Panc1 (cell line): ENCODE measurements at places on chromosomes 2 and 18.

GRCh38 chr2:26816893-26817292 lies 31.0 kb downstream of the CENPA start:
- H3K27me3 ChIP-seq, result no peaks in the 10 kb centered on the region
- no peaks in the 10 kb centered on the region for H3K36me3 ChIP-seq
- H3K4me3 ChIP-seq, result no peak overlapping the region
- no peak overlapping the region for H3K27ac ChIP-seq
- DNase-seq, result no peak

- H3K4me1 ChIP-seq, result no peaks in the 10 kb centered on the region
- H3K4me3 ChIP-seq, result no peak overlapping the region
- no peaks in the 10 kb centered on the region for H3K27me3 ChIP-seq
- H3K36me3 ChIP-seq, result no peaks in the 10 kb centered on the region
- DNase-seq, result no peak
Observed at GRCh38 chr18:69326094-69326493, 74.6 kb upstream of the DOK6 start.

DNA sequence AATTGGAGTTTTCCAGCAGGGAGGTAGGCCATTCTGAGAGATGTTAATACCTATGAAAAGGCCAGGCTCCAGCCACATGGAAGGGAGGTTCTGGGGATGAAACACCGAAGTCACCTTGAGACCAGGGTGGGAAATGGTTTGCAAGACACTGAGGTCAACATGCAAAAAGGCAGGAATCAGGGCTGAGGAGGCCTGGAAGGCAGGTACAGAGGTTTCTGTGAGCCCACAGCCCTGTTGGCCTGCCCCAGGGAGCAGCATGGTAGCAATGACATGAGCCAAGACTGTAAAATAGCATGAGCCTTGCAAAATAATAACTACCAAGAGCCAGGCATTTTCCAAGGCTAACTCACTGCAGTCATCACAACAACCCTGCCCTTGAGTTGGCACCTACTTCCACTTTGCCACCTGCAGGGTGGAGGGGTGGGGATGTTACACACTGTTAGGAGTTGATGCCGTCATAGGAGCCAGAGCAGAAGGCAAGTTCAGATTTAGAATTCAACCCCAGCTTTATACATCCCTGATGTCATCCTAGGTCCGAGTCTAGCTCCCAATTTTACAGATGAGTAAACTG lies 61.3 kb downstream of the ZBTB7C start:
- no peaks in the 10 kb centered on the region for H3K36me3 ChIP-seq
- no peaks in the 10 kb centered on the region for H3K4me1 ChIP-seq
- DNase-seq, result no peak
- H3K4me3 ChIP-seq, result no peak overlapping the region

- DNase-seq, result no peak
- H3K36me3 ChIP-seq, result no peaks in the 10 kb centered on the region
- no peak overlapping the region for H3K27ac ChIP-seq
- no peak overlapping the region for H3K4me3 ChIP-seq
Observed at GRCh38 chr2:46181306-46181705, 115.9 kb upstream of the EPAS1 start.

DNA sequence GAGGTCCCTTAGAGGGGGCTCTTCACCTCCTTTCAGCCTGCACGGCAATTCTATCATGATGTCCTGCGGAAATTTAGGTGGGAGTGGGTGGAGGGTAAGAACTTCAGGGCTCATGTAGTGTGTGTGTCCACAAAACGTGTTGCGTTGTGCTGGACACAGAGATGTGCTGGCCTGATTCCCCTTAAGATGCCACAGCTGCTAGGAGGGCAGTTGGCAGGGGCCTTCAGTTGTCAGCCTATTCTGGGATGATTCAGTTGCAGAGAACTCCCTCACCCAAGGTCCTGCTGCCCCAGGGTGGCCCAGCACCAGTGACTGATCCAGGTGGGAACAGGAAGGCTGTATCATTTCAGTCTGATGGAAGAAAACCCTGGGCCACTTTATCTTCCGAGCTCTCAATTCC lies 1.0 kb upstream of the HJURP start:
- peak overlapping the region; percentile 99 for H3K27ac ChIP-seq
- peak overlapping the region; percentile 94; the same call in 1 of the 2 replicates for H3K4me3 ChIP-seq
- H3K27me3 ChIP-seq, result no peaks in the 10 kb centered on the region
- H3K36me3 ChIP-seq, result peaks cover 28% of the 10 kb centered on the region
- no peak for DNase-seq

- H3K4me1 ChIP-seq, result no peaks in the 10 kb centered on the region
- no peak for DNase-seq
- no peak overlapping the region for H3K27ac ChIP-seq
- H3K36me3 ChIP-seq, result no peaks in the 10 kb centered on the region
- H3K4me3 ChIP-seq, result no peak overlapping the region
- no peaks in the 10 kb centered on the region for H3K27me3 ChIP-seq
Observed at GRCh38 chr2:217248312-217248935, 388.6 kb upstream of the TNP1 start.

- H3K36me3 ChIP-seq, result no peaks in the 10 kb centered on the region
- H3K4me1 ChIP-seq, result no peaks in the 10 kb centered on the region
- no peak for DNase-seq
- H3K27me3 ChIP-seq, result no peaks in the 10 kb centered on the region
- no peak overlapping the region for H3K27ac ChIP-seq
Observed at GRCh38 chr2:22110244-22110651, 986.5 kb downstream of the TDRD15 start.

DNA sequence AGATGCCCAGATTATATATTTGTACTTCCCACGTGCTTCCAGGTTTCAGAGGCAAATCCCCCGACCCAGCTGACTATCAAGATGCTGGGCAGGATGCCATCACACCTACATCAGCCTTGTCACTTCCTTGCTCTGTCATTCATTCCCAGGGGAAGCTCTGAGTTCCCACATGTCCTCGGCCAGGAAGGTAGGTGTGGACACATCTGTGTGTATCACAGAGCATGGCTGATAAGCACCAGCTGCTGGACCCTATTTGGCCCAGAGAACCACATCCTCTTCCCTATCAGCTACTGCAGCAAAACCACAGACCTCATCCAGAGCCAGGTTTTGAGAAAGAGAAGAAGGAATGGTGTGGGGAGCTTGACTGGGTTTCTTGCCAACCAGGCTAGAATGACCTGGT lies 31.9 kb upstream of the ITGA6 start:
- no peak for DNase-seq
- peaks cover 2% of the 10 kb centered on the region; the same call in 1 of the 2 replicates for H3K27me3 ChIP-seq
- no peak overlapping the region for H3K4me3 ChIP-seq
- no peaks in the 10 kb centered on the region for H3K36me3 ChIP-seq
- H3K4me1 ChIP-seq, result no peaks in the 10 kb centered on the region
- no peak overlapping the region for H3K27ac ChIP-seq

GRCh38 chr2:124187948-124188347 lies 162.9 kb downstream of the CNTNAP5 start:
- H3K4me1 ChIP-seq, result no peaks in the 10 kb centered on the region
- no peak overlapping the region for H3K27ac ChIP-seq
- DNase-seq, result no peak
- H3K36me3 ChIP-seq, result no peaks in the 10 kb centered on the region
- H3K4me3 ChIP-seq, result no peak overlapping the region

DNA sequence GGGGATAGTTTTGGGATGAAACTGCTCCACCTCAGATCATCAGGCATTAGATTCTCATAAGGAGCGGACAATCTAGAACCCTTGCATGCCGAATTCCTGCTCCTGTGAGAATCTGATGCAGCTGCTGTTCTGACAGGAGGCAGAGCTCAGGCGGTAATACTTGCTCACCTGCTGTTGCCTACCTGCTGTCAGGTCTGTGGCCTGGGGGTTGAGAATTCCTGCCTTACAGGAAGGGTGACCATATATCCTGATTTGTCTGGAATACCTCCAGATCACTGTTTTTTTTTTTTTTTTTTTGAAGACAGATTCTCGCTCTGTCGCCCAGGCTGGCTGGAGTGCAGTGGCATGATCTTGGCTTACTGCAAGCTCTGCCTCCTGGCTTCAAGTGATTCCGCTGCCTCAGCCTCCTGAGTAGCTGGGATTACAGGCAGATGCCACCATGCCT lies 21.7 kb downstream of the ACSL3 start:
- H3K4me1 ChIP-seq, result peaks cover 32% of the 10 kb centered on the region
- no peak overlapping the region for H3K4me3 ChIP-seq
- no peak for DNase-seq
- H3K36me3 ChIP-seq, result no peaks in the 10 kb centered on the region

DNA sequence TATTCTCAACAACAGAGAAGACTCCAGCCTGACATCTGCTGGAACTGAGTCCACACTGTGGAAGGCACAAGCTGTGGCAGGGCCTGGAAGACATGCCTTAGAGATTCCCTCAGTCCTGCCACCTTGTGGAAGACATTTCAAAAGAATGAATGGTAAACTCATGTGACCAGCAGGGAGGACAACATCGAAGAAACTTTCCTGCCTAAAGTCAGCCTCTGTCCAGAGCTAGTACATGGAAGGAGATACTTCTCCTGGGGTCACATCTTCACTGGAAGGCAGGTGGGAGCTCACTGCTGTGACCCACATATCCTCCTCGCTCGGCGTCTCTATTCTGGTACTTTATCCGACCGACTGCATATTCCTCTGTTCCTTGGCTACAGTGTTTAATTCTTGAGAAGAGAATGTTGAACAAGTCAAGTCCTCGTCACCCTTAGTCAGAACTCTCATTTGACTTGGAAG lies 59.5 kb downstream of the PUM2 start:
- peaks cover 35% of the 10 kb centered on the region for H3K36me3 ChIP-seq
- peaks cover 4% of the 10 kb centered on the region; the same call in 1 of the 2 replicates for H3K4me1 ChIP-seq
- no peak overlapping the region for H3K27ac ChIP-seq
- no peaks in the 10 kb centered on the region for H3K27me3 ChIP-seq
- H3K4me3 ChIP-seq, result no peak overlapping the region

DNA sequence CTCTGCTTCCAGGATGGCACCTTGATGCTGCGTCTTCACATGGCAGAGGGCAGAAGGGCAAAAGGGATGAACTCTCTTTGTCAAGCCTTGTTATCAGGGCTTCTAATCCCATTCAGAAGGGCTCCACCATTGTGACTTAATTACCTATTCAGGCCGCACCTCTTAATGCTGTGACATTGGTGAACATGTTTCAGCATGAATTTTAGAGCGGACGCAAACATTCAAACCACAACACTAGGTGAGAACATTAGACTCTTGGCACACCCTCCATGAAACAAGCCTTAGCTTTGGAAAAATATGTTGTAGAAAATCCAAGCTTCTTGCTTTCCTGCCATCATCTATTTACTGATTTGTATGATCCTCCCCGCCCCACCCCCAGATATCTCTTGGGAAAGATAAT lies 17.9 kb downstream of the DAW1 start:
- H3K4me3 ChIP-seq, result no peak overlapping the region
- DNase-seq, result no peak
- no peaks in the 10 kb centered on the region for H3K4me1 ChIP-seq
- no peak overlapping the region for H3K27ac ChIP-seq
- no peaks in the 10 kb centered on the region for H3K36me3 ChIP-seq

GRCh38 chr2:60605866-60606265 lies 52.4 kb upstream of the BCL11A start:
- H3K4me1 ChIP-seq, result no peaks in the 10 kb centered on the region
- no peaks in the 10 kb centered on the region for H3K36me3 ChIP-seq
- DNase-seq, result no peak
- H3K27ac ChIP-seq, result no peak overlapping the region
- H3K4me3 ChIP-seq, result no peak overlapping the region
- H3K27me3 ChIP-seq, result peaks cover 7% of the 10 kb centered on the region

- no peak overlapping the region for H3K27ac ChIP-seq
- no peaks in the 10 kb centered on the region for H3K36me3 ChIP-seq
- H3K27me3 ChIP-seq, result no peaks in the 10 kb centered on the region
- H3K4me1 ChIP-seq, result 0 out of 2 replicates have a peak, but pooled peaks cover 2% of the 10 kb centered on the region
- no peak for DNase-seq
Observed at GRCh38 chr2:187405921-187406320, 42.1 kb downstream of the CALCRL start.

DNA sequence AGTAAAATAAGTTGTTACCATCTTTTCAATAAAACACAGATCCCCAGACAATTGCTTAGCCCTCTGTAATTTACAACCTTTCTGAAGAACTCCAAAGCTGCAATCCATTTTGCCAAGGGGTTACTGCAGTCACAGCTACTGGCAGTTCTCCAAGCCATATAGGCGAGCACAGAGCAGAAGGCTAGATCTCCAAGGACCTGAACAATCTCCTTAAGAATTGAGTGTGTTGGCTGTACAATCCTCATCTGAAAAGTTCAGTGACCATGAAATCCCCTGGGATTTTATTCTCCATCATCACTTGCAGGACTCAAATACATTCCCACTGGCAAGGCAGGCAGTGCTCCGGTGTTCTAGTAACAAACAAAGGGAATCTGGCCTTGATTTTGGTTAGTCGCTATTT lies 103.9 kb upstream of the LRP1B start:
- H3K4me3 ChIP-seq, result no peak overlapping the region
- no peaks in the 10 kb centered on the region for H3K4me1 ChIP-seq
- DNase-seq, result no peak
- H3K36me3 ChIP-seq, result no peaks in the 10 kb centered on the region; the same call in 1 of the 2 replicates

DNA sequence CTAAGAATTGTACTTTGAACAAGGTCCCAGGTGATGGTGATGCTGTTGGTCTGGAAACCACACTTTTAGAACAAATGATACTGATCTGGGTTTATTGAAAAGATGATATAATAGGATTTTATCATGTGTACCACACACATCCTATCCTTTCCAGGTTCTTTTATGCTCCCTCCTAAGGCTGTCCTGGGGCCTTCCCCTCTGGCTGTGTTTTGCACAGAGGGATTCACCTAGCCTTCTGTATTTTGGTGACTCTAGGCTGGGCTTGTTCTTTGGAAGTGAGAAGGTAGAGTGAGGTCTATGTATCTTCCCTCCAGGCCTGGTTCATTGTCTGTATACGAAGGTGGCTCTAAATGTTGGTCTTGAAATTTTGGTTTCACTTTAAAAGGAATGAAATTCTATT lies 12.7 kb downstream of the ANXA4 start:
- no peak for DNase-seq
- no peaks in the 10 kb centered on the region for H3K36me3 ChIP-seq
- no peaks in the 10 kb centered on the region for H3K27me3 ChIP-seq

GRCh38 chr2:196952936-196953335 lies 26.4 kb upstream of the PGAP1 start:
- no peaks in the 10 kb centered on the region for H3K36me3 ChIP-seq
- H3K27ac ChIP-seq, result no peak overlapping the region
- no peaks in the 10 kb centered on the region for H3K27me3 ChIP-seq
- no peaks in the 10 kb centered on the region for H3K4me1 ChIP-seq
- no peak for DNase-seq

DNA sequence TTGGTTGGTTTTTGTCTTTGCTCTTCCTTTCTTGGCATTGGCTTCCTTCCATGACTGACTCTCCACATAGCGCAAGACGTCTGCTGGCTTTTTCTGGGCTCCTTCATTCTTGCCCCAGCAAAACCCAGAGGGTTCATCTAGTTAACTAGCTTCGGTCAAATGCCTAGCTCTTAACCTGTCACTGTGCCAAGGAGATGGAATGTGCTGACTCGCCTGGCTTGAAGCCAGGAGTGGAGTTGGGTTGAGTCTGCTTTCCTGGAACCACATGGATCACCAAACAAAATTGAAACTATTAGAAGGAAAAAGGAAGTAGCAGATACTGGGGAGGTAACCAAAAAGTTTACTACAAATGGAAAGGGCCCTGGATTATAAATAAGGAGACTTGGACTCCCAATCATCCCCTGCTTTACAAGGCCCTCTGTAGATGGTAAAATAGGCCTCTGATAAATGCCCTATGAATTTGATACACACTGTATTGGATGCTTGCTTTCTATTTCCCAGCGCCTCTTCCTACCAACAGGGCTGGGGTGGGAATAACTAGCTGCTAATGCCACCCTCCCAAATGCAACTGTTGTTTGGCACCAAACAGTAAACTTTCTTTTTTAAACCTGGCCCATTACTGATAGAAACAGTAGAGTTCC lies 11.3 kb downstream of the MALT1 start:
- H3K27me3 ChIP-seq, result no peaks in the 10 kb centered on the region
- H3K27ac ChIP-seq, result no peak overlapping the region
- H3K4me1 ChIP-seq, result 0 out of 2 replicates have a peak, but pooled peaks cover 4% of the 10 kb centered on the region
- no peak for DNase-seq
- H3K4me3 ChIP-seq, result no peak overlapping the region
